Stimulated activated CD4-positive, alpha-beta T cell treated with anti-CD3 and anti-CD28 coated beads, Interleukin-1b, Interleukin-23, amount 100 ng/mL, for 1 hour (primary cell): ENCODE measurements at places on chromosomes 1 and 21.
A peak's percentile ranks its signal among the peaks of the same experiment; 100 is the strongest.

DNA sequence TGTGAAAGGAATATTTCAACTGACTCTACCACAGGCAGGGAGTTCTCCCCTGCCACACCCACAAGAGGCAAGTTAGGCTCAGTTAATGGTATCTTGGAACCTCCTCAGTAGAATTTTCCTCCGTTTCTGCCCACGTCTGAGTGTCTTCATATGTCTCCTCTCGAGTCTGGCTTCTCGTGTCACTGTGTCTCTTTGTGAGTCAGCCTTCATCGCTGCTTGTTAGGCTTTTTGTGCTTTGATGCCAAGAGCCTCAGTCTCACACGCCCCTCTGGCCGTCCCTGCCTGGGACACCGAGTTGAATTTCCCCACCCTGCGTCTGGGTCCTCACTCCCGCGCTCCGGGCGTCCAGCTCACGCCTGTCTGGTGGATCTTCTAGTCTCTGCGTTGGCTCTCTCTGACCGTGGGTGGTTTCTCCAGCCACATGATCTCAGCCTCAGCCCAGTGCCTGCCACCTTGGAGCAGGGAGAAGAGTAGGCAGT, 125.7 kb upstream of the GADD45A start:
- no peak for DNase-seq

DNA sequence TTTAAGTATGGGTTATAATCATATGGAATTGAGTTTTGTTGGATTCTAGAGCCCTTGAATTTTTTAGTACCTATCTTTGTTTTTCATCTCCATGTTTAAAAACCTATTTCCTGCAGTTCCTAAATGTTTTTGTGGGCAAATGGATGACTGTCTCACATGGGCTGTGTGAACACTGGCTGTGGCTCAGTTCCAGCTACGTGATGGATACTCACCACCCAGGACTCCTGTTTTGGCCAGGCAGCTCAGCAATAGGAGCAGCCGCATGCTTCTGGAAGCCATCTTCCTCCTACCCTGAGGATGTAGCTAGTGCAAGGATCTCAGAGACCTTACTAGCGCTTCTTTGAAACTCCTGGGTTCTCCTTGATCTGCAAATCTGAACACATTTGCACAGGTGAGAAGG, 2.8 kb downstream of the REG4 start:
- DNase-seq: no peak

GRCh38 chr1:40425198-40425597, 25.1 kb upstream of the ZFP69B start:
- DNase-seq: no peak

- DNase-seq: no peak
These were observed 18.0 kb upstream of the KPRP start for GRCh38 chr1:152739841-152740240.

- no peak for DNase-seq
These were observed 8.3 kb downstream of the GFI1 start for GRCh38 chr1:92478393-92478792.

- no peak for DNase-seq
These were observed 106.9 kb downstream of the ASH1L start for GRCh38 chr1:155455588-155456195.

- no peak for DNase-seq
These were observed 3.2 kb downstream of the MYBPH start for GRCh38 chr1:203172184-203173010.

DNA sequence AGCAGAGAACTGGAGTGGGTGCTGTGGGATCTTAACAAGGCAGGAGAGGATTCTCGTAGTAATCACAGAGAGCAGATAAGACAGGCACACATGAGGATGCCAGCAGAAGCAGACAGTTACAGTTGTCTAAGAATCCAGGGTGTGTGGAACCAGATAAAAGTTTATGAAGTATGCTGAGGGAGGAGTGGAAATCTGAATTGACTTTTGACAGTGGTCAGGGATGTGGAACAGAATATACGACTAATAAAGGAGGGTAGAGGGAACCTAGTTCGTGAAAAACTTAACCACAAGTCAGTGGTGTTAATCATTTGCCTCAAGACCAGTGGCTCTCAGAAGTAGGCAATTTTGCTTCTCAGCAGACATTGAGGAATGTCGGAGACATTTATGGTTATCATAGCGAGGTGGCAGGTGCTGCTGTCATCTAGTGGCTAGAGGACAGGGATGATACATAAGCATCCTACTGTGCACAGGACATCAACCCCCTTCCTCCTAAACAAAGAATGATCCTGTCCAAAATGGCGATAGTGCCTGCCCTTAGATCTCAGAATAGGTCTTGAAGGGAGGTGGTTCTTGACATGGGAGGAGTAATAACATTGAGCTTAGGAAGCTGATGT, 3.0 kb downstream of the LRRC8D start:
- no peak for DNase-seq

DNA sequence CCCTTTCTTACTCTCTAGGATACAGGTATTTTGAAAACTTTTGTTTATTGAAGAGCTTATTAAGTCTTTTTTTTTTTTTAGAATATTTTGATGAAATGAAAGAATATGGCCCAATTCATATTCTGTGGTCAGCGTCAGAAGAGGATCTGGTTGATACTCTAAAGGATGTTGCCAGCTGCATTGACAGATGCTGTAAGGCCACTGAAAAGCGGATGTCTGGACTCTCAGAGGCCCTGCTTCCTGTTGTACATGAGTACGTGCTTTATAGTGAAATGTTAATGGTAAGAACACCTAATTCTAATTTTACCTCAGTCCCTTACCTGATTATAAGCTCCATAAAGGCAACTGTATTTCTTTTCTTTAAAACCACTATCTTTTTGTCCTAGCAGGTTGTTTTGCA, 37.1 kb downstream of the SNX7 start:
- no peak for DNase-seq

DNA sequence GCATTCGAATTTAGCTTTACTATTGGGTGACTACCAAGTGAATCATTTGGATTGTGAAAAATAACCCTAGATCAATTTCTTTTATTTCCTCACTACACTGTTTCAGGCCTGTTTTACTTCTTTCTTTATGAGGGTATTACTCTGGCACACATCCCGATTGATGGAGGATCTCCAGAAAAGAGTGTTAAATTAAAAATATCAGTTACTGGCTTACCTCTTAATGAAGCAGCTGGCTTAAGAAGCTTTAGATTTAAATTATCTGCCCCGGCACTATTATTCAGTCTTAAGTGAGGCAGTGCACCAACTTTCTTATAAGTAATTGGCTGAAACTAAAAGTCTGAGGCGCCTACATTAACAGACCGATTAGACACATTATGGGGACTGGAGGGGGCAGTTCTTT, 1097.4 kb downstream of the TTLL7 start:
- DNase-seq: no peak

- DNase-seq: no peak
These were observed 17.0 kb downstream of the MCM3AP start for GRCh38 chr21:46268371-46268770.

DNA sequence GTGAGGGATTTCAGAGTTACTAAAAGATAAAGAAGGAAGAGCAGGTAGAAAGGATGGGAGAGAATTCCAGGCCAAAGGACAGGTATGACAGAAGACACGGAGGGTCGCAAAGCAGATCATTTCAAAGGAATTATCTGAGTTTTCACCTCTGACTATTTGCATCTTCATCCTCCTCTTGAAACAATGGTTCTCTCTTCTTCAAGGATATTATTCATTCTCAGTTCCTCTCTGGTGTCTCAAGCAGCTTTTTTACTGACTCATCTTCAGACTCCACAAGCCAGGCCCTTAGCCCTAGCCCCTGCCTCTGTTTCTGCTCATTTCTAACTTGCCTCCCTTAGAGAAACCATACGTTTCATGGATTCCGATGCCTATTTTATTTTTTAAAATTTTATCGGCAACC, 15.0 kb downstream of the DDX59 start:
- no peak for DNase-seq

- no peak for DNase-seq
These were observed 6.4 kb downstream of the TRIM11 start for GRCh38 chr1:228400237-228400651.

DNA sequence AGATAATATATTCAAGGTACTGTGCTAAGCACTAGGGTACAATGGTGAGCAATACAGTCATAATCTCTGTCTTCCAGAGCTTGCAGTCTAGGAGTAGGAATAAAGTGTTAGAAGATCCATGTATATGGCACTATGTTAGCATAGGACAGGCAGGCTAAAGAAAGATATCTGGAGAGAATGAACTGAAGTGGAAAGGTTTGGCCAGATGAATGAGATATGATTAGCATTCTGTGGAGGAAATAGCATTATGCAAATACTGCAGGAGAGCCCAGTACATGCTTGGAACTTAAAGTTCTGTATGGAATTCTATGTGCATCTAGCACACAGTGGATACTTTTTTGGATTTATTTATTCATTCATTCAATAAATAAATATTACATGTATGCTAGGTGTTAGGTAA, 4.7 kb downstream of the C8A start:
- DNase-seq: no peak

- DNase-seq: no peak
These were observed 23.6 kb upstream of the KIRREL1 start for GRCh38 chr1:157969697-157970485.

GRCh38 chr1:212291505-212292134, 6.4 kb downstream of the PPP2R5A start:
- DNase-seq: no peak

- DNase-seq: no peak
These were observed 16.3 kb downstream of the ACBD6 start for GRCh38 chr1:180486092-180486491.

GRCh38 chr1:172781513-172782140, 122.7 kb downstream of the FASLG start:
- DNase-seq: no peak

DNA sequence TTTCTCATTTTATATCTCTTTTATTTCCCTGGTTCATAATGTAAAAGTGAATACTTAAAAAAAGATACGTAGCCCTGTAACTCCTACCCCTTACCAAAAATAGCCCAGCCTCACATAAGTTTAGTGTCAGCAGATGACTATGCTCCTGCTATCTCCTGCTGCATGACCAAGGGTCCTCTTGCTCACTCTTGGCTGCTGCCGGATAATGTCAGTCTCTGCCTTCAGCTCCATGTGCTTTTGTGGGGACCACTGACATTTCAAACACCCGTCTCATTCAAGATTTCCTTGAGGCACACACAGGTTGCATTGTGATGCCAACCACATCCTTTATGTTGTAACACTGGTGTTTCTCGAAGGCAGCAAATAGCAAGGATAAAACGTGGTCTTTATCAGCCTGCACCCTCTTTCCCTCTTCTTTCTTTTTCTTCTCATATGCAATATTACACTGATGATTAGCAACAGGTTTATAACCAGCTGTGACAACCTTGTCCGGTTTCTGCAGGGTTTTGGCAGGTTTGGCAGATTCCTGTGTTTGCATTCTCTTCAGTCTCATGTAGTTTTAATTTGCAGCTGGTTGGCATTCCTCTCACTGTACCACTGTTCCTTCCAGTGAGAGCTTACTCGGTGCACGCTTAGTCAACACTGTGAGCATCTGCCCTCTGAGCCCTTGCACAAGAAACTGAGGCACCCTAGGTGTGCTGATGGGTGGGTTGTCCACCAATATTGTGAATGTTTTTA, 62.2 kb downstream of the ZNF684 start:
- no peak for DNase-seq

DNA sequence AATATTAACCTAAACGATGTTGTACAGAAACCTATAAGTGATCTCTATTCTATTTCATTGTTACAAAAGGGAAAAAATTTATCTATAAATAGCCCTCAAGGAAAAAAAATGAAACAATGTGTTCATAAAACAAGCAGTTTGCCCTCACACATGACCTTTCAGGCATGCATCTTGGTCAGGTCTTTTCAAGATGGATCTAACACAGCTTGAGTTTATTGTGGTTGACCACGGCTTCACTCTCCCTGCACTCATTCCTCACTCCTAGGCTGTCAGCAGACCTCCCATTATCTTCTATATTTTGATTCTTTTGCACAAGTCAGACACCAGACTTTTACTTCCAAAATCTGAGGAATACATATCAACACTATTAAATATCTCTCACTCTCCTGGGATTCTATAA, 544.3 kb downstream of the KCNT2 start:
- no peak for DNase-seq

DNA sequence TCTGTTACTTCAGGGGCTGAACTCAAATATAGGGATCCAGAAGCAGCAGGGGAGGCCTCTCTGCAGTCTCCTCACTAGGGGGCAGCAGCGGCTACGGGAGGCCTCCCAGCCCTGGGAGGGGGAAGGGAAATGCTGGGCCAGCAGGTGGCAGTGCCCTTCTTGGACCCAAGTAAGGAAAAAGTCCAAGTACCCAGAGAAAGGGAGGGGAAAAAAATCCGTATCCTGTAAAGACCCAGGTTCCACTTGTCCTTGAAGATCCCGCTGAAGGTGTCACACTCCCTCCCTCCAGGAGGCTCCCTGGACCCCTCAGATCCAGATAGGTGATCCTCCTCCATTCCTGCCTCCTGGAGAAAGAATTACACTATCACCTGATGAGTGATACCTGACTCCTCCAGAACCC, 14.1 kb upstream of the NUAK2 start:
- peak; percentile 60 for DNase-seq
